ENCODE measurements at places on chromosomes 13 and 19. TPM values are rescaled to one million over a fixed set of nuclear protein-coding genes. Genes with fewer than 3 reads are reported as not detected.

IZUMO2 gene
- total RNA-seq = not detected

RGL3 gene
- total RNA-seq = 0.41 TPM

ZNF565 gene
- 7.6 TPM for total RNA-seq

CYP2A7 gene
- total RNA-seq = not detected

HRC gene
- not detected for total RNA-seq

LRRC4B gene
- total RNA-seq = not detected

MBD3L2B gene
- total RNA-seq = not detected

SIGLEC10 gene
- total RNA-seq = not detected

KLK14 gene
- total RNA-seq = not detected

VWA8 gene
- 27.2 TPM for total RNA-seq

PLD3 gene
- total RNA-seq = 179 TPM

GRIK5 gene
- 0.08 TPM for total RNA-seq

TBXA2R gene
- 0.49 TPM for total RNA-seq

NKPD1 gene
- total RNA-seq = 0.25 TPM

ANKRD24 gene
- total RNA-seq = 0.99 TPM

CBY2 gene
- total RNA-seq = not detected

KCNC3 gene
- total RNA-seq = not detected

Data from fibroblast of the aortic adventitia (primary cell).